ENCODE measurements at places on chromosomes 1 and 21. TPM values are rescaled to one million over a fixed set of nuclear protein-coding genes. Genes with fewer than 3 reads are reported as not detected.

Gene PTGFR
- total RNA-seq, result 13.3 TPM

Gene S100A7
- not detected for total RNA-seq

Gene PRAMEF8
- not detected for total RNA-seq

Gene OR2AK2
- not detected for total RNA-seq

Gene IER5
- total RNA-seq, result 38.5 TPM

Gene EXO1
- total RNA-seq, result 6.2 TPM

Gene TTC22
- total RNA-seq, result not detected

Gene KCNE2
- not detected for total RNA-seq
